NCI-H1436 treated with DMSO at 0.1 percent for 48 hours (cell line): ENCODE measurements at places on chromosomes 3 and 15.

GRCh38 chr15:58065445-58066041, at the start of gene ALDH1A2:
Gene ALDH1A2 (minus strand): TSS chr15:58065711. CDS start chr15:58065650, 61 bp downstream.
- DNase-seq = no peak

DNA sequence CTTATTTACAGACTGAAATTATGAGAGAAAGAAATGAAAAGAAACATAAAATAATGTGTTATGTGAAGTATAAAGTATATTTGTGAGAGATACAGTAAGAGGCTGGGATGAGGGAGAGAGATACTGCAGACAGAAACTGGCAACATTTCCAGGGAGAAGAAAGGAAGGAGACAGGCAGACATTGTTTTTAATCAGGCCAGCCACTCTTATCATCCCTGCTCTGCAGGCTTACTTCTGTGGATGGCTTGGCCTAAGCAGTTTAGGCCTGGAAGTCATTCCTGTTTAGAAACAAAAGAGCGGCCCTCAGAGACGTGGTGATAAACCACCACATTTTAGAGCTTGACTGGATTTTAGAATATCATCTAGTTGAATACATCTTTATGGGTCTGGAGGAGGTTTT, 12.4 kb downstream of the PCCB start:
- DNase-seq = no peak

GRCh38 chr3:8987645-8988383, 24.5 kb upstream of the RAD18 start:
- no peak for DNase-seq

- no peak for DNase-seq
Observed at GRCh38 chr3:183533412-183534132, 21.9 kb downstream of the KLHL6 start.

GRCh38 chr3:71305231-71306206, 278.0 kb downstream of the FOXP1 start:
- no peak for DNase-seq

DNA sequence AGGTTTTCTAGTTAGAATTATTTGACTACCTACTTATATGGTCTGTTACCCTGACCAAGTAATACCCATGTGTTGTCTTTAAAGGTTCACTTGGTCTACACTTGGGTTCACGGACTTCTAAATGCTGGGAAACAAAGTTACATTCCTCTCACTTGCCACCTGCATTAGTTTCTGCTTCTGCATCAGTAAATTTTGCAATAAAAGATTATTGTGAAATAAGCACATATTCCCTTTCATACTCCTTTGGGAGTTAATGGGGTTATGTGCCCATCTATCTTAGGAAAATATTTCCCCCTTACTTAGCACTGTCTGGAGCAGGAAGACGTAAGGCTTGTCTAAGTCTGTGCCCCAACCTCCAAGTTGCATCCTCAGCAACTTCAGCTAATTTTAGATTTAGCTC, 160.7 kb downstream of the FRMD5 start:
- no peak for DNase-seq

DNA sequence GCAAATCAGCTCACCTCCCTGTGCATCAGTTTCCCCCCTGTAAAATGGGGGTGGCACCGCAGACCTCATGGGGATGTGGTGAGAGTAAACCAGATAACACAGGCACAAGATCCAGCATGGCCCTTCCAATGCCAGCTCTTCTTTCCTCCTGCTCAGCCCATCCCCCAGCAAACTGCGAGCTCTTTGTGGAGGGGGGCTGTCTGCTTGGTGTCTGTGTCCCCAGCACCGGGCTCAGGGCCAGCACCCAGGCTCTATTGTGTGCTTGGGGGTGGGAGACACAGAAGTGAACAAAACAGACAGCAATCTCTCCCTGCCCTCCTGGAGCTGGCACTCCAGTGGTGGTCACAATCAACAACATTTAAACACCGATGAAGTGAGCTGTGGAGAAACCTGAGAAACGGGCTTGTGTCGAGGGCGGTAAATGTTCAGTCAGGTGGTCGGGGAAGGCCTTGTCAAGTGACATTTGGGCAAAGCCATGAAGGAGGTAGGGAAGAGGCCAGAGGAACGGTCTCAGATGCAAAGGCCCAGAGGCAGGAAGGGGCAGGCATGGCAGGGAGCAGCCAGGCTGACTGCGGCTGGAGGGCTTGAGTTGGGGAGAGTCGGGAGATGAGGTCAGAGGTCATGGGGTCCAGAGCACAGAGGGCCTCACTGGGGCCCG, 28.4 kb downstream of the GRIP2 start:
- DNase-seq = no peak

GRCh38 chr3:138066383-138066782, 49.0 kb downstream of the DZIP1L start:
- DNase-seq = no peak

DNA sequence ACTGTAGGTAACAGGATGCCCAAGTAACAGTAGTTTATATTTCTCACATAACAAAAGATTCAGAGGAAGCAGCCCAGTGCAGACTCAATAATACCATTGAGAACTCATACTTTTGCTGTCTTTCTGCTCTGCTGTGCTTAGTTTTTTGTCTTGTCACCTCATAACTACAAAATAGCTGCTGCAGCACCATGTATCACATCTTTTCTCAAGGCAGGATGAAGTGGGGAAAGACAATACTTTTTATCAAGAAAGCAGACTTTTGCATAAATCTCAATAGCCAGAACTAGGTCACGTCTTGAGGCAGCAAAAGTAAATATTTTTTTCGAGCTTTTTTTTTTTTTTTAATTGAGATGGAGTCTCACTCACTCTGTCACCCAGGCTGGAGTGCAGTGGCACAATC, 39.6 kb upstream of the SYN2 start:
- no peak for DNase-seq

GRCh38 chr3:118688396-118688884, 346.2 kb downstream of the IGSF11 start:
- DNase-seq = no peak

DNA sequence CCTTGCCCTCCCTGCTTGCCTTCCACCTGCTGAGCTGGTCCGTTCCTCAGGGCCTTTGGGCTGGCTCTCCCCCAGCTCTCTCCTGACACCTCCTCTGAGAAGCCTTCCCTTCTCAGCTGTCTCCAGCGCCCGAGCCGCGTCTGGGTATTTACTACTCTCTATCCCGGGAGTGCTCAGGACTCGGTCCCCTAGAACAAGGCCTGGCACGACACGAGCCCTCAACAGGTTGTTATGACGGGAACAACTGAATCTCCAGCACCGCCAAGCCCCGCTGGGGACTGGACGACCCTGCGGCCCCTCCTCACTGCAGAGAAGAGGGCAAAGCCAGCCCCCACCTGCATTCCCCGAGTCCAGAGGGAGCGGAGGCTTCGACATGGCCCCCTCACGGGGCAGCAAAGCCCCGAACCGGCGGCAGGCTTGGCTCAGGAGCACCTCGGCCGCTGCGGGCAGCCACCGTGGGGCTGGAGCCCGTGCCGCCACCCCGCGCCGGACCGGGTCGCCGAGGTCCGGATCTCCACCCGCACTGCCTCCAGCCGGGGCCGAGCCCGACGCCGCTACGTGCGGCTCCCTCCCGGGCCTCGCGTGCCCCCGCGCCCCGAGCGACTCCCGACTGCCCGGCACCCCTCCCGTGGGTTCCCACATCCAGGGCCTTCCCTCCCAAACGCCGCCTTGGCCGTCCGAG, 792 bp downstream of the TPRA1 start:
- no peak for DNase-seq

DNA sequence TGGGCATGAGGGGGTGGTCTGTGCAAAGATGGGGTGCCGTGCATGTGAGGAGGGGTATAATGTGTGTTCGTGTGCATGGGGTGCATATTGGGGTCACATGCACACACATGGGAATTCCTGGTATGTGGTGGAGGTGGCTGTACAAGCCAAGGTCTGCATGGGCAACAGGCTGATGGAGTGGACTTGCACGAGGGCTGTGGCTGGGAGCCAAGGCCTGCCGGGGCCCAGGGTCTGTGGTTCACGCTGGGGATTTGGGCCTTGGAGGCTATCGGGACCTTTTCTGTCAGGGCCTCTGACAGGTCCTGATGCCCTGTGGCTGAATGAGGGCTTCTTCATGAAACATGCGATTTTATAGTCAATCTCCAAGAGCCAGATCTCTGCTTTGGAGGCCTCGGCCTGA, 9.8 kb upstream of the PLXND1 start:
- DNase-seq = no peak

GRCh38 chr3:109563149-109563548, 225.8 kb upstream of the DPPA4 start:
- no peak for DNase-seq

DNA sequence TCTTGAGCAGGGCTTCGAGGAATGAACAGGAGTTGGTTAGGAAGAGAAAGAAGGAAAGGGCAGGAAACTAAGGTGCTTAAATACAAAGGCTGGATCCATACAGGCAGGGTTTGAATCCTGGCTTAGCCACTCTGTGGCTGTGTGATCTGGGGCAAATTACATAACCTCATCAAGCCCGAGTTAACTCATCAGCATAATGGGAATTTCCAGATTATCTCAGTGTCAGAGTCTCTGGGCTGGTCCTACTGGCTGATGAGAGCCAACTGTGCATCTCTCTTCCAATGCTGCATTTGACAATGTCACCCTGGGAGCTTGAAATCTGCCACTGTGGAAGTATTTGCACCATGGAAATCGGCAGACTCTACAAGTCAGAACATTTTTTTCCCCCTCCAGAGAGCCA, 83.8 kb upstream of the SLC6A6 start:
- no peak for DNase-seq

- DNase-seq = no peak
Observed at GRCh38 chr15:20646529-20647142, 105.0 kb upstream of the GOLGA6L6 start.

DNA sequence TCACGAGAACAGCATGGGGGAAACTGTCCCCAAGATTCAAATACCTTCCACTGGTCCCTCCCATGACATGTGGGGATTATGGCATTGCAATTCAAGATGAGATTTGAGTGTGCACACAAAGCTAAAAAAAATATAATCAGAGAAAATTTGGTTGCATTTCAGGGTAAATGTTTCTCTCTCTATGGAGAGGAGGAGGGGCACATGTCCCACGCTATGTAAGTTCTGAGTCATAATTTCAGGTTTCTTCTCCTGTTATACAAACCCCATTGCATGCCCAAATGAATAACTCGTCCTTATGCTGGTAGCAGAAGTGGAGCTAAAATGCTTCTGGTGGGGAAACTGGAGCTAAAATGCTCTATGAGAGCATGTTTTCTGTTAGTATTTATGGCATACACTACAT, 209.7 kb upstream of the DCBLD2 start:
- no peak for DNase-seq

- no peak for DNase-seq
Observed at GRCh38 chr3:120177151-120177550, 82.9 kb upstream of the GSK3B start.
